ENCODE measurements at places on chromosomes 3 and 15.

GRCh38 chr3:101791778-101792177, 12.8 kb downstream of the NXPE3 start:
- no peak for DNase-seq

DNA sequence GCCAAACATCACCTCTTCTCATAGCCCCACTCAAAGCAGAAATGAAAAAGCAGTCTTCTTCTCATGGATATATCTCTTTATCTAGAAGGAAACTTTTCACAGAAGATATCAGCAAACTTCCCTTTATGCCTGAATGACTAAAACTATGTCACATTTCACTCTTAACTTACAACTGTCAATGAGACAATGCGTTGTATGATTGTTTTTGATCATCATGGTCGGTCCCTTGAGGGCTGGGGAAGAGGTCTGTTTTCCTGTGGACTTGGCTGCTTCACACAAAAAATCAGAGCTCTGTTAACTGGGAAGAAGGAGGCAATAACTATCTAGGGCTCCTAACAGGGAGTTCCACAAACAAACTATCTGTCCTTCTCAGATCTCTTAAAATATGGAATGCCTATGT, 5.1 kb downstream of the NLGN1 start:
- DNase-seq: no peak

DNA sequence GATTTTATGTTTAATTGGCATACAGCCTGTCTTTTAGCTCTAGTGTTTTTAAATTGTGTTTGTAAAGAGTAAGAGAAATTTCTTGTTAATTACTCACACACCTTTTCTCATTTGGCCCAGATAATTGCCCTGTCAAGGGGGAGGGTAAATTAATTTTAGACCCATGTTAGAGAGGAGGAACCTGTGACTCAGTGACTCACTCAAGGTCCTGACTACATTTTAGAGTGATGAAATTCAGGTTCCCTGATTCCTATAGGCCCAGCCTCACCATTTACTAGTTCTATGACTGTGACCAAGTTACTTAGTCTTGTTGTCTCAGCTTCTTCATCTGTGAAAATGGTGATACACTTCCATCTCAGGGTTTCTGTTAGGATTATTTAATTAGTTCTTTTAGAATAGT, 125.2 kb upstream of the DPH6 start:
- DNase-seq: no peak

- no peak for DNase-seq
Measured at GRCh38 chr15:67383899-67384298, 129.3 kb downstream of the IQCH start.

- no peak for DNase-seq
Measured at GRCh38 chr3:179750720-179751328, 98.0 kb downstream of the USP13 start.

DNA sequence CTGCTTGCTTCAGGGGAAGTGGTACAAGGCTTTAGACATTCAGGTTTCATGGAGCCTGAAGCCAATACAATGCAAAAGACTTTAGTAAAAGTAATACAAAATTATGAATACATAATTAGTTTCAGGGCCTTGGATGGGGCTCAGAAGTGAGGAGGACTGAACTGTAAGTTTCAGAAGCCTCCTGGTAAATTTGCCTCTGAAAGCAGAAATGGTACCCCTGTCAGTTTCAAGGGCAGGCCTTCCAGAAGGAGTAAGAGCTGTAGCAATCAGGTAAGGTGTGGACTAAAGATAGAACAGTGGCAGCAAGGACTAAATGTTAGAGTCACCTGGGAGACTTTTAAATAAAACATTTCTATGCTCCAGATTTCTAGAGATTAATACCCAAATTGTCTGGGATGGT, 402.5 kb upstream of the GOLIM4 start:
- DNase-seq: no peak

DNA sequence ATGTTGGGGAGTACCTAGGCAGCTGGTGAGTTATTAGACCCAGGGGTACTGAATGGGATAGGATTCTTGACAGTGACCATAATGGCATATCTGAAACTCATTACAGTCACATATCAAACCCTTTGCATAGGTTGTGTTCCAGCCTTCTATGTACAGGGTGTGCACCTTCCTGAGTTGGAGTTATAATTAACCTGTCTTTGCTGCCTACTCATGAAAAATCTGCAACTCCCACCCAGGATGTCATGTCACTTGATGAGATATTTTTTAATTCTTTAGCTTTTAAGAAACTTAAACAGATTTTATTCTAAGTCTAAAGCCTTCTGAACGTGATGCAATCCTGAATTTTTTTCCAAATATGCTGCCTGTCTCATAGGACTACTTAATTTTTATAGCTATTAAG, 21.1 kb upstream of the ADGRG7 start:
- no peak for DNase-seq

- no peak for DNase-seq
Measured at GRCh38 chr3:2023959-2024358, 74.7 kb upstream of the CNTN4 start.

GRCh38 chr15:69595009-69595791, 142.6 kb downstream of the RPLP1 start:
- peak; percentile 32 for DNase-seq

- no peak for DNase-seq
Measured at GRCh38 chr3:167913219-167913835, 177.8 kb downstream of the SERPINI1 start.

- DNase-seq: no peak
Measured at GRCh38 chr3:56899078-56899477, 97.3 kb upstream of the ARHGEF3 start.
